GOT3 (cell line): ENCODE measurements at places on chromosomes 2 and 18.

GRCh38 chr18:69082499-69082898, 284.6 kb downstream of the CCDC102B start:
- DNase-seq = no peak

DNA sequence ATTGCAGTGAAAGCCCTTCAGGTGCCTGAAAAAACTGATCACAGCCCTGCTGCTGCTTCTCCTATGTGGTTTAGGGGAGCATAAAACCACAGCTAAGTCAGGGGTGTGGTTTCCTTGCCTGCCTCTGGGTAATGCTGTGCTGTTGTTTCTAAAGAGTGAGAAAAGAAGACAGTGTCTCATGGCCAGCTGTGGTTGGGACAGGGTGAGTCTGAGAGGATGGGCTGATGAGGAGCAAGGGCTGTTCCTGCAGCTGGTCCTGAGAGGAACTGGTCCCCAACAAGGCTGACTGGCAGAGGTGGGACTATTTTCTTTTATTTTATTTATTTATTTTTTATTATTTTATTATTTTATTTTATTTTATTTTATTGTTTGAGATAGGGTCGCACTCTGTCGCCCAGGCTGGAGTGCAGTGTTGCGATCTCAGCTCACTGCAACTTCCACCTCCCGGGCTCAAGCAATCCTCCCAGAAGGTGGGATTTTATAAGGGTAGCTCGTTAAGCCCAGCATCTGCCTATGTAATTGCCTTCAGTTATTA, 236.7 kb downstream of the FHOD3 start:
- no peak for DNase-seq

GRCh38 chr18:70426818-70427217, 138.0 kb downstream of the SOCS6 start:
- DNase-seq = no peak

GRCh38 chr2:95122197-95122551, 566 bp upstream of the MRPS5 start:
- no peak for DNase-seq
